Upper lobe of left lung (tissue), 6 donors: ENCODE measurements at places on chromosomes 11 and 22. TPM values are rescaled to one million over a fixed set of nuclear protein-coding genes. Genes with fewer than 3 reads are reported as not detected.
A peak's percentile ranks its signal among the peaks of the same experiment; 100 is the strongest.

Gene RBM4B
- 17.0 TPM for total RNA-seq

DNA sequence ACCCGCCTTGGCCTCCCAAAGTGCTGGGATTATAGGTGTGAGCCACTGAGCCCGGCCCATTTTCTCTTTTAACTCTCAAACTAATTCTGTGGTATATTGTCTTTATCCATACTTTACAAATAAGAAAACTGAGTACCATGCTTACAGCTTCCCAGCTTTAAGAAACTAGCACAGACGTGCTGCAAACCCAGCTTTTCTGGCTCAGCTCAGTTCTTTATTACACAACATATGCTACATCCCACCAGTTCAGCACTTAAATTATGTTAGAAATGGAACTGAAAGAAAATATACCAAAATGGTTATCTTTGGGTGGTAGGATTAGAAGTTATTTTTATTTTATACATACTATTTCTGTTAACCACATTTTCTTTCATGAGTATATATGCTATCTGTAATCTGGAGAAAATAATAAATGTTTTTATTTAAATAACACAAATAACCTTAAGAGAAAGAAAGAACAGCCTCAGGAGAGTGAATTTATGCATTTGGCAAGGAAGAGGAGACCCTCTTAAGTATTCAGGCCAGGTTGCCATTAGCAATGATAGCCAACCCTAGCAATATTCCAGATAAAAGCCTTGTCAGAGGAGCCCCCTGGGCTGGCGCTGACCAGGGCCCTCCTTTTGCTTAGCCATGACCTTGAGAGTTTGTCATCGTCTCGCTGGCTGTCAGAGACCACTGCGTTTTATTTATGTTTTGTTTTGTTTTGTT lies 33.8 kb downstream of the SLN start:
- DNase-seq, result no peak

- DNase-seq, result no peak
Measured at GRCh38 chr11:75689863-75690609, 21.2 kb upstream of the MAP6 start.

- DNase-seq, result no peak
Measured at GRCh38 chr11:95570845-95571244, 218.7 kb downstream of the FAM76B start.

Gene DTX4
- total RNA-seq, result 54.2 TPM

GRCh38 chr11:111715142-111715816 lies 50.9 kb downstream of the PPP2R1B start:
- no peak for DNase-seq

Gene ABCC8
- 23.0 TPM for total RNA-seq

- no peak for DNase-seq
Measured at GRCh38 chr11:119147604-119148333, 1.1 kb upstream of the ABCG4 start.

DNA sequence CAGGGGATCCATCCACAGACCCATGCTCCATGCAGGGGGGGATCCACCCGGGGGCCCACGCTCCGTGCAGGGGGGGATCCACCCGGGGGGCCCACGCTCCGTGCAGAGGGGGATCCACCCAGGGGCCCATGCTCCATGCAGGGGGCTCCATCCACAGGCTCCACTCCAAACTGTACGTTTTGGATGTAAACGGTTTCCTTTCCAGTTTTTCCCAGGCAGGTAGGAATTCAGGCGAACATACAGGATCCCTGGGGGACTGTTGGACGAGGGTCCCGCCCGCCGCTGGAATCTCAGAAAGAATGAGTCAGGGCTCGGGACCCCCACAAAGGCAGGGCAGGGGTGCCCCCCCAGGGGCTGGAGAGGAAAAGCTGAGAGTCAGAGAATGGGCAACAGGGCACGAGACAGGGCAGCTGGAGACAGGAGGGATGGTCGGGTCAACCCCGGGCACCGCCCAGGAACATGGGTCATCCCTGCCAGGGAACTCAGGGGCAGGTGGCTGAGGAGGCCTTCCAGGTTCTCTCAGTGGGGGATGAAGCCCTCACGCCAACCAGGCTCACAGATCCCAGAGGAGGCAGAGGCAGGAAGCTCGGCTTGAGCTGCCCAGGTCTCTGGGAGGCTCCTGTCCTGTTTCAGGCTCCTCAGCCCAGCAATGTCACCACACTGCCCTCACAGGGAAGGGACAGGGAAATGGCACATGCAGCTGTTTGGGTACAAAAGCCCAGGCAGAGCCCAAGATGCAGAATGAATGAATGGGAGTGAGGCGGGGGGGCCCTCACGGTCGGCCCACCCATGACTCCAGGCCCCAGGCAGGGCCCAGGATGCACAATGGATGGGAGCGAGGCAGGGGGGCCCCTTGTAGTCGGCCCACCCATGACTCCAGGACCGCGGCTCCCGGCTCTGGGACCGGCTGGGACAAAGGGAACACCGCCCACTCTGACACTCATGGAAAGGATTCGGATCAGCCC lies 200.2 kb downstream of the BRD1 start:
- no peak for DNase-seq

GRCh38 chr11:112734207-112734606 lies 227.0 kb upstream of the NCAM1 start:
- DNase-seq, result no peak

- peak; percentile 74 for DNase-seq
Measured at GRCh38 chr11:370070-370941, 1.0 kb downstream of the B4GALNT4 start.

DNA sequence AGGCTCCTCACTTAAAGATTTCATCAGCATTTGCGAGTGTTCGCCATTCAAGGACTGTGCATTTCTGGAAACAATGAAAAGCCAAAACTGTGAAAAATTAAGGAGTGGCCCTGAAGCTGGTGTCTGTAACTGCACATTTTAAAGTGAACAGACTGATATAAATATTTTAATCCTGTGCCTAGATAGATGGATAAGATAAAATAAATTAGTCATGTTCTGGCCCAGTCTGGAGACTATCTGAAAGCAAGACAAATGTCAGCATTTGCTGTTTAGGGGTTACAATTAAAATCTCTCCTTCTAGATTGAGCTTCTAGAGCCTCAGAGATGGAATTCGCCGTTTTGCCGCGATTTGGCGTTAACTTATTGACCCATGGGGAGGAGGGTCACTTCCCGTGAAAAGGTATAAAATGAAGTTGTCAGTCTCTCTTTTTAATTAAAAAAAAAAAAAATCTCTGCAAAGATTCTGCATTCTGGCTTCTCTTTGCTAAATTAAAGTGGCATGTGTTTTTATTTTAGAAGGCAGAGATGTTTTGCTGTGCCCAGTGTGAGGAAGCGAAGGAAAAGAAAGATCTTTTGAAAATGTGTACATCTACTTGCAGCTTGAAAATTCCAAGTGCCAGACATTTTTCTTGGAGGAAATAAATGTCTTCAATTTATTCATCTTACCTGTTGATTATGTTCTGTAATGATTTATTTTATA lies 79.7 kb upstream of the WNT7B start:
- DNase-seq, result no peak

GRCh38 chr11:698493-699115 lies 3.0 kb downstream of the TMEM80 start:
- DNase-seq, result no peak

DNA sequence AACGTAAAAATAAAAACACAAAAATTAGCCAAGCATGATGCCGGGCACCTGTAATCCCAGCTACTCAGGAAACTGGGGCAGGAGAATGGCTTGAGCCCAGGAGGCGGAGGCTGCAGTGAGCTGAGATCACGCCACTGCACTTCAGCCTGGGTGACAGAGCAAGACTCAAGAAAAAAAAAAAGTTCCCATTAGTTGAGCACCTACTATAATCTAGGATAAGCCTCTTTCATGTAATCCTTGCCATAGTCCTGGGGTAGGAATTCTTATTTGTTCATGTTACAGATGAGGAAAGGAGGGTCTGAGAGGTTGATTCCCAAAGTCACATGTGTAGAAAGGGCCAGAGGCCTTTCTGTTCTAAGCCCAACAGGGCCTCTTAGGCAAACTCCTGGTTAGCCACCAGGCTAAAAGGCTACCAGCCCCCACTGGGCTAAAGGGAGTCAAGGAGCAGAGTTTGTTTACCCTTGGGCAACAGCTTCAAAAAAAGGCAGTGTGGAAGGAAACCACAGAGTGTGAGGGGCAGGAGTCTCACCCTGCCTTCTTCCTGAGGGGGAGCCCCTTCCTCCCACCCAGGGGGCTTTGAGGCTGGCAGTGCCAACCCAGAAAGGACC lies 21.6 kb upstream of the CSNK1E start:
- no peak for DNase-seq

- no peak for DNase-seq
Measured at GRCh38 chr22:47323518-47323917, 561.1 kb downstream of the TBC1D22A start.

- DNase-seq, result no peak
Measured at GRCh38 chr11:130402570-130402969, 25.8 kb downstream of the ADAMTS8 start.

- DNase-seq, result no peak
Measured at GRCh38 chr22:46728470-46728869, 9.6 kb downstream of the CERK start.

- no peak for DNase-seq
Measured at GRCh38 chr11:96061730-96062129, 137.8 kb upstream of the MTMR2 start.

Gene B4GALNT4
- 0.76 TPM for total RNA-seq

GRCh38 chr11:9688716-9689511 lies 25.0 kb downstream of the SWAP70 start:
- no peak for DNase-seq

GRCh38 chr11:62905296-62905695 lies 15.9 kb downstream of the CHRM1 start:
- DNase-seq, result no peak

DNA sequence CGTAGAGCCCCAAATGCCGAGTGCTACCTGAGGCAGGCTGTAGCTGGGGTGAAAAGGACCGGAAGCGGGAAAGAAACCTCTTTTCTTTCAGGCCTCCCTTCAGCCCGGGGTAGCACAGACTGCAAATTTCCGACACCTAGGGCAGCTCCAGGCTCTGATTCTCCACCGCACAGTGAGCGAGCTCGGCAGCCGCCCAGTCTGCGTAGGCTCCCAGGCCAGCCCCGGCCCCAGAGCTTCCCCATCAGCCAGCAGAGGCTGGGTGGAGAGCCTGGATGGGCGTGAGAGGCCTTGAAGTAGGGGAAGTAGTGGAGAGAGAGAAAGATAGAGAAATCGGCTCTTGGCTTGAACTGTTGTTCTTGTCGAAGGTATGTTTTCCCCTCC lies 9.3 kb upstream of the PAX6 start:
- no peak for DNase-seq

DNA sequence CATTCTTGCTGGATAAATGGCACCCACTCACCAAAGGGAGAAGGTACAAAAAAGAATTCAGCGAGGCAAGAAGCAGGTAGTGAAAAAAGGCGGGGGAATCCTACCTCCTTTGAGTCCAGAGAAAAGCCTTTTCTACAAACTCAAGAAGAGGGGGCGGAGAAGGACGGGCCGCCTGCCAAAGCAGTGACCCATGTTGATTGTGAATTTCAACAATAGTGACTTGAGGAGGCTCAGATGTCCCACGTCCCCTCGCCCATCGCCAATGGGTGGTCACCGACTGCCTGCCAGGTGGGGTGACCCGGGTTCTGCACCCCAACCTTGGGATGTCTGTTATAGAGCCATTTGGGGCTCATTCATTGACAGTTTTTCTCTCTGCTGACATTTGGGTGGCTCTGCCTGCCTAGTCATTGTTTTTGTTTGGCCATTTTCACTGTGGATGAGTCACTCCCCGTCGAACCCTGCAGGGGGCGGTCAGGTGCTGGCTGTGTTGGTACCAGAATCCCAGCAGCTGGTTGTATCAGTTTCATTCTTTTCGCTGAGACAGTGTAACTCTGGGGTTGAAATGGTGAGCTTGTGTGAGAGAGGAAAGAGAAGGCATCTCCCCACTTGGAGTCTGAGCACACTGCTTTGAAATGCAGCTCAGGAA lies 163.4 kb upstream of the NCAM1 start:
- no peak for DNase-seq

Gene NRXN2
- total RNA-seq, result 2.5 TPM

- no peak for DNase-seq
Measured at GRCh38 chr11:17777738-17778091, 43.1 kb downstream of the KCNC1 start.

Gene OR9Q1
- not detected for total RNA-seq

Gene SMTNL1
- total RNA-seq, result not detected

Gene HOATZ
- 9.5 TPM for total RNA-seq

Gene GRM5
- total RNA-seq, result 0.30 TPM

DNA sequence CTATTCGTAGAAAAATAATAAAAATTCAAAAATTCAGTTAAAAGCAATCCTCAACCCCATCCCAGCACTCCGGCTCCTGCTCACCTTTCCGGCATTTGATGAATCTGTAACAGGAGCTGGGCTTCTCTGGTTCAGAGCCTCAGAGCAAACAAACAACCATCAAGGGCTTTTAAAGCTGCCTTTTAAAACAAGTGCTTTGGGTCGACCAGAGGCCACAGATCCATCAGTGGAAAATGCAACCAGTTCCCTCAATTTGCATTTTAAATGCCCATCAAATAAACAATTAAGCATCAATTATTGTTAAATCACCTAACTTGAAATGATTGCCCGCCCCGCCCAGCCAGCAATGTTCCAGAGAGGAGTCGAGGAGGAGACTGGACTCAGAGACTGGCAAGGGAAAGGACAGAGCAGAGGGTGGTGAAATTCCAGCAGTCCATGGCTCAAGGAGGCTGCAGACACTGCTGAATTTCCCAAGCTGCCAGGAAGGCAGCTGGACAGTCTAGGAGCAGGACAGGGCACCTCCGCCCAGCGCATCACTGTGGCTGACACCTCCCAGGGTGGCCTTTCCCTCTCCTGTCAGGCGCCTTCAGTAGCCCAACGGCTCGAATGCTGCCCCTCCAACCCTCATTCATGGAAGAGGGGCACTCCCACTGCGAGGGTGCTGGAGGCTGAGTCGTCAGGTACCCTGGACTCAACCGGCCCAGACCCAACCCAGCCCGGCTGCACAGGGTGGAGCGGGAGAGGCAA lies 7.5 kb downstream of the FXYD6 start:
- DNase-seq, result no peak

- no peak for DNase-seq
Measured at GRCh38 chr11:94525546-94526324, 13.5 kb downstream of the C11orf97 start.

DNA sequence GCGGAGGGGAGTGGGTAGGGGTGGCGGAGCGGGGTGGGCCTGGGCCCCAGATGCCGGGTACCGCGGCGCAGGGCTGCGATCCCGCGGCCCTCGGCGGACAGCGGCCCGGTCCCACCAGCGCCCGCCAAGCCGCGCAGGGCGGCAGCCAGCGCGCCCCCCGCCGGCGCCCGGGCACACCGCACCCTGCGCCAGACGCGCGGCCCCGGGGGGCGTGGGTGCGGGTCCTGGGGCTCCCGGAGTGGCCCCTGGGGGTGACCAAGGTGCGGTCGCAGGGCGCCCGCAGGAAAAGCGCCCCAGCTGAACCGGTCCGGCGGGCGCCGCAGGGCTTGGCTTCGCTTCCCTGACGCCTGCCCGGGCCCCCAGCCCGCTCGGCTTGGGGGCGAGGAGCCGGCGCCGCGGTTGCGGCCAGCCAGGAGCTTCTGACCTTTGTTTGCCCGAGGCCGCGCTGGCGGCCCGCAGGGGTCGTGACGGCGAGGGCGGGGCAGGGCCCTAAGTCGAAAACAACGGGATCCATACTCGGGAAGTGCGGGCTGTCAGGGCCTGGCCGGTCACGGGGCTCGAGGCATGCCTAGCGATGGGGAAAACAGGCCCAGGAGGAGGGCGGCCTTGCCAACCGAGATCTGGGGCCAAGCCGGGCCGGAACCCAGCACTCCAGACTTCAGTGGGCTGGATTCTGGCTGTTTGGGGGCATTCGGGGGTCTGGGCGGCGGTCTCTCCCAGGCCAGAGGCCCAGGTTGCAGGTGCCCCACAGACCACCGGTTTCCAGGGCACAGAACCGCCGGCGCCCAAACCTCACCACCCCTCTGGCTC lies 581 bp upstream of the AP5B1 start:
- DNase-seq, result no peak

Gene CABP4
- 2.4 TPM for total RNA-seq

- no peak for DNase-seq
Measured at GRCh38 chr11:1630271-1630670, 696 bp downstream of the KRTAP5-5 start.
